T-cell (primary cell): ENCODE measurements at places on chromosomes 13 and 19. TPM values are rescaled to one million over a fixed set of nuclear protein-coding genes. Genes with fewer than 3 reads are reported as not detected.

DNA sequence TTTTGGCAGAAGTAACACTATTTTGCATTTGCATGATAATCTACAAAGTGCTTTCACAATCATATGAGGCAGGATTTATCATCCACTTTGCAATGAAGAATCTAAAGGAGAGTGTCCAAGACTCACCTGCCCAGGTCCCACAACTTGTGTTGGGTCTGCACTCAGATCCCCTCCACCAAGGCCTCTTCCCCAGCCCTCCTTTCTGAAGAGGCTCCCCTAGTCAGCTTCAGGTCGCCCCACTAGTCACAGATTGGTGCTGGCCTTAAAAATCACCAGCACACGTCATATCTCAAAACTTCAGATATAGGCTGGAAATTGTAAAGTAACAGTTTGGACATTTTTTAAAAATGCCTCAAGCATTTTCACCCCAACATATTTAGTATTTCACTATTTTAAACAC, 17.5 kb downstream of the ATP7B start:
- H3K36me3 ChIP-seq, result no peaks in the 10 kb centered on the region
- no peak overlapping the region for H3K4me3 ChIP-seq
- no peak overlapping the region for H3K27ac ChIP-seq
- H3K4me1 ChIP-seq, result no peaks in the 10 kb centered on the region
- no peak for DNase-seq

GRCh38 chr13:45254396-45254795, 53.6 kb upstream of the KCTD4 start:
- H3K4me1 ChIP-seq, result no peaks in the 10 kb centered on the region
- no peak for DNase-seq
- H3K4me3 ChIP-seq, result no peak overlapping the region
- no peaks in the 10 kb centered on the region for H3K27me3 ChIP-seq
- no peak overlapping the region for H3K27ac ChIP-seq
- H3K36me3 ChIP-seq, result no peaks in the 10 kb centered on the region

GRCh38 chr19:24081056-24081455, 5.9 kb upstream of the ZNF254 start:
- DNase-seq, result no peak
- no peak overlapping the region for H3K27ac ChIP-seq
- H3K27me3 ChIP-seq, result no peaks in the 10 kb centered on the region
- H3K4me3 ChIP-seq, result no peak overlapping the region

- H3K27me3 ChIP-seq, result no peaks in the 10 kb centered on the region
- H3K4me3 ChIP-seq, result no peak overlapping the region
- no peak overlapping the region for H3K27ac ChIP-seq
- no peaks in the 10 kb centered on the region for H3K4me1 ChIP-seq
Measured at GRCh38 chr13:72469906-72470305, 257.5 kb downstream of the MZT1 start.

GRCh38 chr19:1042689-1043511, 3.0 kb downstream of the ABCA7 start:
- no peaks in the 10 kb centered on the region for H3K27me3 ChIP-seq
- peaks cover 20% of the 10 kb centered on the region for H3K4me1 ChIP-seq
- H3K4me3 ChIP-seq, result no peak overlapping the region
- DNase-seq, result no peak
- H3K36me3 ChIP-seq, result peaks cover 19% of the 10 kb centered on the region

- H3K27me3 ChIP-seq, result no peaks in the 10 kb centered on the region
- H3K36me3 ChIP-seq, result peaks cover 5% of the 10 kb centered on the region
- H3K27ac ChIP-seq, result no peak overlapping the region
- no peaks in the 10 kb centered on the region for H3K4me1 ChIP-seq
- H3K4me3 ChIP-seq, result no peak overlapping the region
Measured at GRCh38 chr13:36973621-36974295, 25.4 kb downstream of the ALG5 start.

- no peak overlapping the region for H3K27ac ChIP-seq
- H3K27me3 ChIP-seq, result no peaks in the 10 kb centered on the region
- no peaks in the 10 kb centered on the region for H3K36me3 ChIP-seq
- no peak for DNase-seq
- H3K4me3 ChIP-seq, result no peak overlapping the region
- no peaks in the 10 kb centered on the region for H3K4me1 ChIP-seq
Measured at GRCh38 chr13:32515246-32515645, 23.3 kb downstream of the N4BP2L2 start.

- no peak overlapping the region for H3K27ac ChIP-seq
- H3K36me3 ChIP-seq, result no peaks in the 10 kb centered on the region
- H3K4me1 ChIP-seq, result no peaks in the 10 kb centered on the region
- no peak for DNase-seq
- no peaks in the 10 kb centered on the region for H3K27me3 ChIP-seq
- H3K4me3 ChIP-seq, result no peak overlapping the region
Measured at GRCh38 chr19:44588771-44589112, 24.6 kb upstream of the IGSF23 start.

DNA sequence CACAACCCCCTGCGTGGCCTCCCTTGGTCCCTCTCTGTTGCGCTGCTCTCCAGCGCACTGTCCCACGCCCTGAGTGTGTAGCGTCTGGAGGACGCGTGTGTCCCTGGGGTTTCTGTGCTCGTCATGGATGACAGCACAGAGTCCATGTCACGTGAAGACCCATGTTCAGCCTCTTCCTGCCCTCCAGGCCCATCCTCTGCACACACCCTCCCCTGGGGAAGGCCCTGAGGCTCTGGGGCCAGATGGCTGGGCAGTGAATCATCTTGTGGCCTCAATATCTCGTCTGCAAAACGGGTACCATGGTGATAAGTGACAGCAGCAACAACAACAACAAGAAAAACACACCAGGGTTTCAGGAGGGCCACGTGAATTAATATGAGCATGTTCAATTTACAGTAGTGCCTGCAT, 71.5 kb upstream of the ARHGEF7 start:
- H3K4me3 ChIP-seq, result no peak overlapping the region
- no peaks in the 10 kb centered on the region for H3K27me3 ChIP-seq
- no peak overlapping the region for H3K27ac ChIP-seq
- DNase-seq, result no peak
- no peaks in the 10 kb centered on the region for H3K4me1 ChIP-seq

The RASAL3 gene
- total RNA-seq, result 296 TPM

The MISP3 gene
- 1.1 TPM for total RNA-seq

The ZNF587B gene
- total RNA-seq, result 26.7 TPM

The AKT2 gene
- 218 TPM for total RNA-seq

The POSTN gene
- not detected for total RNA-seq

The CCDC61 gene
- 18.3 TPM for total RNA-seq

The C1QTNF9 gene
- not detected for total RNA-seq

The PCDH9 gene
- total RNA-seq, result 0.53 TPM

The GNG7 gene
- total RNA-seq, result 7.2 TPM
